A172 (cell line): ENCODE measurements at places on chromosomes 2 and 18.

DNA sequence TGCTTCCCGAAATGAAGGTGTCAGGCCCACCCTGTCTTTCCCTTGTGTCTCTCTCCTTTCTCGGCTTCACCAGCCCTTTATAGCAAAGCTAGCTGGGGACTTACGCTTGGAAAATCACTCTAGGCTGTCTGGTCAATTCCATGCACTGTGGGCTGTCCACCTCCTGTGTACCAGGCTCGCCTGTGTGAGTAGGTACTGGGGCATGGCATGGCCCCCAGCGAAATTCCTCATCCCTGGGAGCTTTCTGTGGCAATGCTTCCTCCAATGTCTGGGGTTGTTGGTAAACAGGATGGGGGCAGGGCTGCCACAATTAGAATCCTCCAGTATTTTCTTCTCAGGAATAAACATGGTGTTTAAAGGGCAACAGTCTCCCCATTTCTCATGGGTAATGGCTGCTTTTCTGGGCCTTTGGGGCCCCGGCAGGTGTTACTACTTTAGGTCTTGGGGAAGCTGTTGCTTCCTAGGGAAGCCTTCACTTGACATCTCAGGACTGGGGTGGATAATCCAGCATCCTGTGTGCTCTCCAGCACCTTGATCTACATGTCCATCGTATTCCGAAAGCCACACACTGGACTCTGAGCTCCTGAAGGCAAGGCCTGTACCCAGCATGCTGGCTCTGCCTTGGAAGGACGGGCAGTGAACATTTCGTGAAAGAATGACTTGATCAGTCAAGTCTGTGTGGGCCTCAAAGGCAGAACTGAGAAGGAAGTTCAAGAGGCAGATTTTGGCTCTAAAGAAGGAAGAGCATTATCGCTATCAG, 21.1 kb downstream of the RHOB start:
- DNase-seq, result no peak

- no peak for DNase-seq
Observed at GRCh38 chr2:57598551-57598950, 448.1 kb upstream of the VRK2 start.

DNA sequence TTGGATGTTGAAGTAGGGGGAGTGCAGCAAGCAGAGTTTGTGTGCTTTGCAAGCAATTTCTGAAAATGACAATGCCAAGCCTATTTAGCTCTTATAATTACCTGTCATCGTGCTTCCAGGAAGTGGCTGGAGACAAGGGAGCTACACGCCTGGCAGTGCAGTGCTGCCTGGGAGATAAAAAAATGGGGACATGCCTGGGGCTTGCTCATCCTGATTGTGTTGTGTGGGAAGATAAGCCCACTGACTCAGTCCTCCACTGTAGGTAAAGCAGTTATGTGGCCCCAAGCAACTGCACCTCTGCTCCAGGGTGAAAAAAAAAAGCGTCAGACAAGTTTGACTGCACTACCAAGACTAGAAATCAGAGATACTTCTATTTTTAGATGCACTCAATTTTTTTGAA, 396.9 kb upstream of the NXPH2 start:
- DNase-seq, result no peak

GRCh38 chr2:98445683-98446581, 1.3 kb downstream of the INPP4A start:
- DNase-seq, result no peak

GRCh38 chr2:44777537-44777936, 164.0 kb upstream of the SIX3 start:
- no peak for DNase-seq
